ENCODE measurements at places on chromosomes 16 and 17. TPM values are rescaled to one million over a fixed set of nuclear protein-coding genes. Genes with fewer than 3 reads are reported as not detected.

DNA sequence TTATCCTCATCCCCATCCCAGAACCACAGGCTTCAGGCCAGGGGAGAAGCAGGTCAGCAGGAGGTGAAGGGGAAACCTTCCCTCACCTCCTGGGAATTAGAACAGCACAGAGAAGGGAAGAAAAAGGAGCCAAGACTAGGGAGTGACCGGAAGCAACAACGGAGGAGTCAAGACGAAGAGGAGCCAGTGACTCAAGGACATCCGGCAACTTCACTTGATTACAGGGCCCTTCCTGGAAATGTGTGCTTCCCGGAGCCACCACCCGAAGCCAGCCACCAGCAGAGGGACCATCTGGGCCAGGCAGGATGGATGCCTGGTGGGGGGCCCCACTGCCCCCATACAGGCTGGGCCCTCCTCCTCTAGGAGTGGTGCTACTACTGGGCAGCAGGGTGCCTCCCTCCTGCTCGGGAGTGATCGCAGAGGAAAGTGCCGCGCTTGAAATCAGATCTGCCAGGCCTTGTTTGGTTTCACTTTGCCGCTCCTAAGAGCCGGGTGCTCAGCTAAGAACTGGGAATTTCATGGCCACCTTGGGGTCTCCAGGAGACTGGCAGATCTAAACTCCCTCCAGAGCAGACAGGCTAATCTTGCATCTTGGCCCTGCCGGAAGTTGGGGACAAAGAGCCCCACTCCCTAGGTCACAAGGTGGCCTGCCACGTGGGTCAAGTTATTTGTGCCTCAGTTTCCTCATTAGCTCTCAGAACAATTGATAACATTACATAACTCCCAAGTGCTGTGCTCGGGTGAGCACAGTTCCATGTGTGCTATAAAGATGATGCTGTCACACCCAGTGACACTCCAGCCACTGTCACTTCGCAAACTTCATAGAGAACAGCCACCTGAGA is 6.6 kb downstream of the CDC42EP4 start:
- no peak for DNase-seq

- DNase-seq = no peak
These were observed 18.0 kb downstream of the ITGAM start for GRCh38 chr16:31277659-31278260.

- DNase-seq = no peak
These were observed 67.1 kb upstream of the ERCC4 start for GRCh38 chr16:13852827-13853226.

GRCh38 chr16:1197237-1197866 is 27.7 kb downstream of the TPSG1 start:
- DNase-seq = no peak

DNA sequence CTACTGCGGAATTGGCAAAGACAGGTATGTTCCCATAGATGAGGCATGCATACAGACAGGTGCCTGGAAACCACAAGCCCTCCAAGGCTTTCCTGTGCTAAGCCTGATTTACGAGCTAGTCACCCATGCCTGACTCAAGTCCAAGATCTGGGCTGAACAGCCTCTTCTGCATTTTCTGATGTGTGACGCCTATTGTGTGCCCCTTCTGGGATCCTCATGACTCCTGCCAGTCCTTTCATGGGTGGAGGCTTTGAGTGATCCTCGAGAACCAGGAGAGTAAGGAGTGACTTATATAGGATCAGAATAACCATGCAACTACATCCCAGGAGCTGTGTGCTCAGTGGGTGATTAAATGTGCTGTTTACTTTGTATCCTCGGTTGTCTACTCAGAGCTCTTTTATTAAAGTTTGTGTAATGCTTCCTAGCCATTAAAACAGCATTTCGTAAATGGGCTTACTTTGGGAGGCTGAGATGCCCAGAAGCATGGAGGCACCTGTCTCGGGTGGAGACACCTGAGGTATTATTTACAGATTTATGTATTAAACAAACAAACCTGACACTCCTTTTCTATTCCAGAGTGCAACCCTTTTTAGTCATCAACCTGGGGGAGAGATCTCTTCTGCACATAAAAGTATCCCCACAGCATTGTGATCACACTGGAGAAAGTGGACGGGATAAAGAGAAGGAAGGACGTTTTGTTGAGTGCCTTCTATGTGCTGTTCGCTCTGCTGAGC is 373.0 kb upstream of the DYNLRB2 start:
- no peak for DNase-seq

GRCh38 chr17:74270333-74270732 is 3.7 kb upstream of the DNAI2 start:
- no peak for DNase-seq

- no peak for DNase-seq
These were observed 3.7 kb upstream of the DPEP2 start for GRCh38 chr16:68003031-68003430.

DNA sequence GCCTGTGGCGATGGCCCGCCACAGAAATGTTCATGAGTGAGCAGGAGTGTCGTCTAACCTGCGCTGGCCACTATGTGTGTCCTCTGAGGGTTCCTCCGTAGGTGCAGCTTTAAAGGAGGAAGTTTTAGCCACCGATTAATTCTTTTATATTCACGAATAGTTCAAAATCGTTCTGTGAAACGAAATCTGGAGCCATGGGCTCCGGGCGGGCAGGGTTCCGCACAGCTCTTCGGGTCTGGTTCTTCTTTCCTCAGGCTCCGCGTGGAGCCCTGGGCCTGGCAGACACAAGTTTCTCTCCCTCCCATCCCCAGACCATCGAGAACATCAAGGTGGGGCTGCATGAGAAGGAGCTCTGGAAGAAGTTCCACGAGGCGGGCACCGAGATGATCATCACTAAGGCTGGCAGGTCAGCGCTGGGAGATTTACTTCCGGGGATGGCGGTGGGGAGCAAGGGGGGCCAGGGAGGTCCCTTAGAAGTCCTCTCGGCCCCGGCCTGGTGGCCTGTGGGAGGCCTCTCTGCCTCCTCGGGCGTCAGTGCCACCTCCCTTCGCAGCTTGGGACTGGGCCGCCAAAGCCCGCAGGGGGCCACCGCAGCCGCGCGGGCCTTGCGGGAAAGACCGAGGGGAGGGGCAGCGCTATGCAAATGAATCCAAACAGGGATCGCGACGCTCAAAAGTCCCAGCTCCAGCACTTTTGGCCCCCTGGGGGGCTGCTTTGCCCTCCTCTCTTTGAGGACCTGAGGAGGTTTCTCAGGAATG is 5.2 kb downstream of the TBX4 start:
- DNase-seq = no peak

- DNase-seq = no peak
These were observed at the start of gene SLC47A1 for GRCh38 chr17:19533718-19534561. SLC47A1 (plus strand) TSS chr17:19533854; CDS start chr17:19533940, 86 bp downstream.

Gene CASKIN2
- 6.9 TPM for total RNA-seq

Gene TMEM100
- total RNA-seq = not detected

Measured in CD8-positive, alpha-beta memory T cell (primary cell).